ENCODE measurements at places on chromosomes 1 and 21.

- DNase-seq: no peak
Observed at GRCh38 chr1:88876573-88877365, 14.6 kb downstream of the GTF2B start.

DNA sequence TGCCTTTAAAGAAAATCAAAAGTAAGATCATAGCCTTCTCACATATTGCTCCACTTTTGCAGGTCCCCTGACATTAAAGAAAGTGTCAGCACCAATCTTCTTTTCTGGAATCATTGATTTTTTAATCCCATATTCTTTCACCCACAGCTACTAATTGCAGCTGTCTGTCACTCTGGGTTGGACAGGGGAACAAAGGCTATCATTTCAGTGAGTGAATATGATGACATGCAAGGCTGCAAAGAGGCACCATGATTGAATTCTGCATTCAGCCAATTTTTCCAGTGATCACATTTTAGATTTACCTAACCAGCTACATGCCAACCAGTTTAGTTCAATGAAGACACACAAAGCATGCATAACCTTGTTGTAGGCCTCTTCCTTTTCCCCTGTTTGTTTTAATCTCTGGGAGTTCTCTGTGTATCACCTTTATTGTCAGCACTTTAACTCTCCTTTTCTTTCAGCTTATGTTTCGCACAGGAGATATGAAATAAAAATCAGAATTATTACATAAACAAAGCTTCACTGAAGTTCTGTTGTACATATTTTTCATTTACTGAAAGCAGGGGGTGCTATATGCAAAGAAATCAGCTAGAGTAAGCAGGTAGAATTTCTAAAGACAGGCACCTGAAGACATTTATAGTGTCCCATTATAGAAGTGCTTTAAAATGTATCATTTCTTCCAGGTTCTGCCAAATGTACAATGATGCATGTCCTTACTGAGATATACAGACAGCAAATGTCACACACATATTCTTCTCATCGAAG is 584.8 kb downstream of the PLA2G4A start:
- DNase-seq: no peak

GRCh38 chr1:193905288-193906085 is 719.1 kb upstream of the B3GALT2 start:
- DNase-seq: no peak

DNA sequence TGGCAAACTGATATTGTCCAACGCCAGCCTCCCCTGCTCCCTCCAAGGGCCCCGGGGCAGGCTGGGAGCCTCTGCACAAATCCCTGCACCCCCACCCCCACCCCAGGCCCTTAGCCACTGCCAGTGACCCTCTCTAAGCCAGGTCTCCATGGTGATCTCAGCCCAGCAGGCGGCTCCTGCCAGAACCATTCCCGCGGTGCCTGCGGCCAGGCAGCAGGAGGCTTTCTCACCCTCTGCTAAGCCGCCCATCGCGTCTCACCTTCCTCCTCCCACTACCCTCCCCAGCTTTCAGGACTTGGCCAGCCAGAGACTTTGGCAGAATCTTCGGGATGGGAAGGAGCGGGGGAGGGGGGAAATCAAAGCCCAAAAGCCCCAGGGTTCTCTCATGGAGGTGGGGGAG is 46.8 kb upstream of the WASF2 start:
- DNase-seq: no peak

DNA sequence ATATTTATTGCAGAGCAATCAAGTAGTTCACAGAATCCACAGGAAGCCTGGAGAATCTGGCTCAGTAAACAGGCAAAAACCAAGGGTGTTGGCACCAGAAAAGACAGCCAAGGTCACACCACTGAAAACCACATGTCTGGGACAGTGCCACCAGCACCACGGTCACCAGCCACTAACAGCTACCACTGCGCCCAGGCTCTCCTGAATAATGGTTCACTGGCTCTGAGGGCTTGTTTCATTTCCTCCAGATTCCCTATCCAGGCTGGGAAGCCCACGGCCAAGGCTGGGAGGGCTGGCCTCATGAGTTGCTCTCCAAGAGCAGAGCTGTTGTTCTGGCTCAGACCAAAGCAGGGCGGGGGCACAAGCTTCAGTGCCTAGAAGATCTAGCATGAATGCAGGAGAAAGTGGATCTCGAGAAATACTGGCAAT is 54.5 kb upstream of the PTGFRN start:
- no peak for DNase-seq

- no peak for DNase-seq
Observed at GRCh38 chr21:45861156-45861870, 120.3 kb upstream of the COL6A1 start.

DNA sequence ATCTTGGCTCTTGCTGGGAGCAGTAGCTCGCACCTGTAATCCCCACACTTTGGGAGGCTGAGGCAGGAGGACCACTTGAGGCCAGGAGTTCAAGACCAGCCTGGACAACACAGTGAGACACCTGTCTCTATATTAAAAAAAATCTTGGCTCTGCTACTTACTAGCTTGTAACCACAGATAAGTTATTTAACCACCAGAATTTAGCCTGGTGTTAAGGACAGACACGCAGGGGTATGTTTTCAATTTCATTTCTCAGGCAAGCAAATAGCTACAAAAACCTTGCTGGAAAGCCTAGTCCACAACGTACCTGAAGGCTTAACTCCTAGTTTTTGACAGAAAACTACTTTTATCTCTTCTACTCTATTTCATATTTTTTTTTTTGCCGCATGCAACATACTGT is 24.8 kb upstream of the GFI1 start:
- DNase-seq: no peak

DNA sequence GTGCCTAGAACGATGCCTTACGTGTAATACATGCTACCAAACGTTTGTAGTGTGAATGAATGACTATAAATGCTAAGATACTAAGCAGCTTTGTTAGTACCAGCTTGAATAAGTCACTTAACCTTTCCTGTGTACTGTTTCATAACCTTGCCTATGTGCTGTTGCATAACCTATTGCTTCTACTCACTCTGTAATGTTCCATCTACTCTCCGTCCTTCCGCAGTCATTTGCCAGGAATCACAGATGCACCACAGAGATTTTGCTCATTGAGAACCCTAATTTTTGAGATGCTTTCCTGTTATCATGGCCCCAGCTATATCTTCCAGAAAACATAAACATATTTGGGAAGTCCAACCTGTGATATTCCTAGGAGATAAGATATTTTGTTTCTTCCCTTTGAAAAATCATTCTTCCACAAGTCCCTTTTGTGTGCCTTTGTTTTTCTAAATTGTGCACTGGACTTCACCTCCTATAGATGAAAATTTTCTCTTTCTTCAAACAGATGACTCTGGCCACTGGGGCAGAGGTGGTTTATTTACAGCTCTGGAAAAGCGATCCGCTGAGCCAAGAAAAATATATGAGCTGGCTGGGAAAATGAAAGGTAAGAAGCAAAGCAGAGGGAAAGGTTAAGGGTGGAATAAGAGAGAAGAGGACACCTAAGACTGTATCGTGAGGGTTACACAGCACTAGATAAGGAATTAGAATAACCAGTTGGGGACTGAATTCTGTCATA is 44.8 kb downstream of the CHD1L start:
- DNase-seq: no peak

- no peak for DNase-seq
Observed at GRCh38 chr1:89068291-89068690, 3.3 kb upstream of the GBP1 start.

- DNase-seq: no peak
Observed at GRCh38 chr1:44135886-44136285, 5.5 kb downstream of the KLF18 start.

GRCh38 chr1:45177452-45177851 is 29.0 kb downstream of the ZSWIM5 start:
- DNase-seq: no peak

GRCh38 chr1:76257823-76258222 is 183.3 kb downstream of the ST6GALNAC3 start:
- DNase-seq: no peak

DNA sequence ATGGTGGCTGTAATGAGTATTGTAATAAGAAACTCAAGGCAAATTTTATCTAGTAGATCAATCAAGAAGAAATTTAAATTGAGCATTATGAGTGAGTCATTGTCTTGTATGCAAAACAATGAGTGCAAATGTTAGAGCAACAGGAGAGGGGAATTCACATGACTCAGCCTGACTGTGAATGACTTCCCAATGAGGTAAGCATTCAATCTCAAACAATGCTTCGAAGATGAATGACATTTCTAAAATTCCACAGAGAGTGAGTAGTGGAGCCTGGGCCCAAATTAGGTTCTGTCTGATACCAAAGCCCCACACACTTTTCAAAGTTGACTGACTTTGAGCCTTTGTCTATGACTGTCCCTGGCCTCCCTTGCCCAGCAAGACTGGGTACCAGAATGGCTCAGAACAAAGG is 738.0 kb downstream of the PTPRU start:
- DNase-seq: no peak

GRCh38 chr1:160706526-160707235 is 4.9 kb downstream of the CD48 start:
- no peak for DNase-seq

- DNase-seq: no peak
Observed at GRCh38 chr21:18275781-18276180, 31.1 kb downstream of the CHODL start.

GRCh38 chr21:37532868-37533780 is 166.6 kb downstream of the DYRK1A start:
- peak; percentile 13 for DNase-seq

GRCh38 chr1:62084310-62084890 is 110.2 kb upstream of the L1TD1 start:
- no peak for DNase-seq

DNA sequence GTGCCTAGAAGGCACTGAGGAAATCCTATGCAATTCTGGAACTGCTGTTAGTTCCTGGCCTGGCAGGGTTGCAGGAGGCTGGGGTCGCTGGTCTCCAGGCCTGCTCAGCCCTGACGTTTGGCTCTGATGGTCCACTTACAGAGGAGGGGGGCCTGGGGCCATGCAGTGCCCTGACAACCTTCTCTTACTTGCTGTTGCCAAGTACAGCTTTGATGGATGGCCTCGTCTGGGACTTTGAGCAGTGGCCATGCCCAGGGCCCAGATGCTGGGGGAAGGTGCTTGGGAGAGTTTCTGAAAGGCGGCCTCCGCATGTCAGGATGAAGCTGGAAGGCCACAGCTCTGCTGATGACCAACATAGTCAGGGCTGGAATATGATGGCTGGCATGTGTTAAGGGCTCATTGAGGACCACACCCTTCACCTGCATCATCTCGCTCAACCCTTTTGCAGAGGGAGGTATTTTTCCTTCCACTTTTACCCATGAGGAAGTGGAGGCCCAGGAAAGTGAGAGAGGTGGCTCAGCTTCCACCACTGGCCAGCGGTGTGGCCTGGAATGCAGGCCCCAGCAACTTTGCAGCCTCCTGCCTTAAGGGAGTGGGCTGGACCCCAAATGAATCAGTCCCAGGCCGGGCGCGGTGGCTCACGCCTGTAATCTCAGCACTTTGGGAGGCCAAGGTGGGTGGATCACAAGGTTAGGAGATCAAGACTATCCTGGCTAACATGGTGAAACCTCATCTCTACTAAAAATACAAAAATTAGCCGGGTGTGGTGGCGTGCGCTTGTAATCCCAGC is 34.7 kb upstream of the LRRC3 start:
- no peak for DNase-seq

DNA sequence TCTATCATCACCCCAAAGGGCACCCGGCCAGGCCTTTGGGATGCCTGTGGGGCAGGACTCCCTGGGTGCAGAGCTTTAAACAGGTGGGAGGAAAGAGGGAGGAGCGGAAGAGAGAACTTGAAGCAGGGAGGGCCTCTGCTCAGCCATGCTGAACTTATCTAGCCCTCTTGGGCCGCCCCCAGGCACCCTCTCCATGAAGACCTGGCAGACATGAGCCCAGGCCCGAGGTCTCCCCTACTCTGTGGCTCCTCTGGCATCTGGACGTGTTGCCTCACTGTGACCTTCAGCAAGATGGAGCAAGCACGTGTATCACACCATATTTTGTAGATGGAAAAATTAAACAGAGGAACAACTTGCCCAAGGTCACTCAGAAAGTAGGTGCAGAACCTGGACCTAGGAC is 711.4 kb downstream of the MATN1 start:
- DNase-seq: no peak

DNA sequence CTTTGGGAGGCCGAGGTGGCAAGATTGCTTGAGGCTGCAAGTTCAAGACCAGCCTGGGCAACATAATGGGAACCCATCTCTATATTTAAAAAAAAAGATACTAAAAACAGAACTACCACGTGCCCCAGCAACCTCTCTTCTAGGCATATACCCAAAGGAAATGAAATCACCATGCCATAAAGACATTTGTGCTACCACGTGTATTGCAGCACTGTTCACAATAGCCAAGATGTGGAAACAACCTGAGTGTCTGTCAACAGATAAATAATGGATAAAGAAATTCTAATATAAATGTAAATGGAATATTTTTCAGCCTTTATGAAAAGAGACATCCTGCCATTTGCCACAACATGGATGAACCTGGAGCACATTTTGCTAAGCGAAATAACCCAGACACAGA is 128.6 kb downstream of the PCNX2 start:
- DNase-seq: no peak

DNA sequence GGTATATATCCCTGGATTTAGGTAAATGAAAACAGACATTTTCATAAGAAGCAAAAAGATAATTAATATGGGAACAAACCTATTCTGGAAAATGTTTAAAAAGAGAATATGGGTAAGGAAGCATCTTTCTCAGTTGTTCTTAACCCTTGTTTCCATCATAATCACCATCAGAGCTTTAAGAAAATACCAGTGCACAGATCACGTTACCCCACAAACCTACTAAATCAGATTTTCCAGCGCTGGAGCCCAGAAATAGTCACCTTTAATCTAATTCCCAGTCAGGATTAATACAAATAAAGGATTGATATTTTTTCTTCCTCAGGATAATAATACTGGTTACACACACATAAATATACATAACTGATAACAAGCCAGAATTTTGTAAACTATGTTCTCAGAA is 44.6 kb downstream of the PTPRC start:
- no peak for DNase-seq

GRCh38 chr1:61519631-61520030 is 205.3 kb downstream of the TM2D1 start:
- no peak for DNase-seq

DNA sequence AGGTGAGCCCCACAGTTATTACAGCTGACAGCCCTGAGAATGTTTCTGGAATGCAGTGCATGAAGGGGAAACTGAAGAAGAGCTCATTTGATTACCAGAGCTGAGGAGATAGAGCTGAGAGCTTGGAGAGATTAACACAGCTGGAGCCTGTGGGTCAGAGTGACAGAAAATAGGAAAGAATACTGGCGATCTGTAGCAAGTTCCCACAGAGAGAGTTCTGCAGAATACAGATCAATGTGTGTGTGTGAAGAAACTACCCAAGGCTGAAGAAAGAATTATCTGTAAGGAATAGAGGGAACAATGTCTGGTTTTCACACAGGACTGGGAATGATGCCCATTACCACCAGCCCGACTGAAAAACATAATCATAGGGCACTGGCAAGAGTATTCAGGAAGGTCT is 103.6 kb upstream of the SNX7 start:
- no peak for DNase-seq

- DNase-seq: no peak
Observed at GRCh38 chr1:201516511-201517127, 9.7 kb upstream of the CSRP1 start.

GRCh38 chr1:80468356-80468755 is 1332.4 kb upstream of the ADGRL2 start:
- no peak for DNase-seq

- DNase-seq: no peak
Observed at GRCh38 chr1:4854367-4854766, 200.0 kb downstream of the AJAP1 start.

- no peak for DNase-seq
Observed at GRCh38 chr1:80825067-80825466, 975.7 kb upstream of the ADGRL2 start.

GRCh38 chr1:51000651-51001050 is 30.6 kb downstream of the CDKN2C start:
- no peak for DNase-seq
